Erythroblast (primary cell): ENCODE measurements at places on chromosomes 7 and 10.
A peak's percentile ranks its signal among the peaks of the same experiment; 100 is the strongest.

- DNase-seq, result no peak
Observed at GRCh38 chr10:120586471-120586872, 129.4 kb downstream of the PLPP4 start.

DNA sequence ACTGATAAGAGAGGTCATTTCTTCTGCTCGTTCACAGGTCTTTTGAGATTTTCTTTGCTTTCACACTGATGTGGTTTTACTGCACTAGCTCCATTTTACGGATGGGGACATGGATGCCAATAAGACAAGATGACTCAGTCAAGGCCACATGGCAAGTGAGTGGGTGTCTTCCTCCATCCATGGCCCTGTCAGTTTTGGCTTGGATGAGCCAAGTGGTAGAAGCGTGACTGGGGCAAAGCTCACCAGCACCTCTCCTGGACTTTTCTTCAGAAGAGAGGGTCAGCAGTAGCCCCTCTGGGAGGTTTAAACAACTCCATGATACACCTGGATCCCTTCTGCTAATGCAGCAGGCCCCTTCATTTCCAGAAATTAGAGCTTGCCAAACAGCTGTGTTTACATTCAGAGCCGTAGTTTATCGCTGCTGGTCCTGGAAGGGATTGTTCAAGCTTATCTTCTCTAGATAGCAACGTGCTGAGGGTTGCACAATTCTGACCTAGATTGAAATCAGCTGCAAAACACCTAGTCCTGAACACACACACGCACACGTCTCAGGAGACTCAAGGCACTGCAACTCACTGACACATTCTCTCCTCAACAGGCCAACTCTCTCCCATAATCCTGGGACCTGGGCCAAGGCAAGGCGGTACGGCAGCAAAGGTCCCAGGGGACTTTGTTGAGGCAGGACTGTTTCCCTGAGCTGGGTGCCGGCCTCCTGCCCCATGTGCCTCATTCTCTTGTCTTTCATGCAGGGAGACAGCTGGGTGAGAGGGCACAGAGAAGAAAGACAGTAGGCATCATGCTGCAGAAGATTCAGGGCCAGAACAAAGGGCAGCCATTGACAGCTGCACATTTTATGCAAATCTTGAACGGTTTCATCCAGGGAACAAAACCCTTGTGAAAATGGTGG is 14.2 kb upstream of the PDCD4 start:
- peak; percentile 73 for DNase-seq

DNA sequence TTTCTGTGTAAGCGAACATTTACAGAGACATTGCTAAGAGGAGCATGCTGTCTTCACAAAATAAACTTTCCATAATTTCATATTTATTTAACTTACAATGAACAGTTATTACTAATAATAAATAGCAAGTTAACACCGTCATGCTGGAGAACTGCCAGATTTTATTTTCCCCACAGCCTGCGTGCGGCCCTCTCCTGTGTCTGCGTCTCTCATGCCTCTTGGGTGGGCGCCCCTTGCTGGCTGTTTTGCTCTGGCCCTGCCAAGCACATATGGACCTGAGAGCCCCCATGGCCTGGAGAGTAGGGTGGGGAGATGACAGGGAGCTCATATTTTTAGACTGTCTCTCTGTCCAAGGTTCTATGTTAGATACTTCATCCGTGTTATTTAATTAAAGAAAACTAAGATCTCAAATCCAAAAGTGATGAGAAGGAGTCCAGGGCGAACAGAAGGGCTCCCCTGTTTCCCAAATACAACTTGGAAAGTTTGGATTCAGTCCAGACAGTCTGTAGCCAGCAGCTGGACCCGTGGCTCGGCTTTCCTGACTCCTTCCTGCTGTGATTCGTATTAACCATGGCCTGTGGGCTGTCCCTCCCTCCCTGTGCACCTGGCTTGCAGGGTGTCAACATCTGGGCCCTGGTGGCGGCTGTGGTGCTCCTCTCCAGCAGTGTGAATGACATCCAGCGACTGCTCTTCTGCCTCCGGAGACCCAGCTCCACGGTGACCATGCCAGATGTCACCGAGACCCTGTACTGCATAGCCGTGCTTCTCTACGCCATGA is 20.5 kb downstream of the FBH1 start:
- no peak for DNase-seq

- DNase-seq, result peak; percentile 55
Observed at GRCh38 chr10:14971867-14972448, 12.8 kb downstream of the MEIG1 start.

- DNase-seq, result no peak
Observed at GRCh38 chr10:31864834-31865518, 63.7 kb downstream of the ARHGAP12 start.

DNA sequence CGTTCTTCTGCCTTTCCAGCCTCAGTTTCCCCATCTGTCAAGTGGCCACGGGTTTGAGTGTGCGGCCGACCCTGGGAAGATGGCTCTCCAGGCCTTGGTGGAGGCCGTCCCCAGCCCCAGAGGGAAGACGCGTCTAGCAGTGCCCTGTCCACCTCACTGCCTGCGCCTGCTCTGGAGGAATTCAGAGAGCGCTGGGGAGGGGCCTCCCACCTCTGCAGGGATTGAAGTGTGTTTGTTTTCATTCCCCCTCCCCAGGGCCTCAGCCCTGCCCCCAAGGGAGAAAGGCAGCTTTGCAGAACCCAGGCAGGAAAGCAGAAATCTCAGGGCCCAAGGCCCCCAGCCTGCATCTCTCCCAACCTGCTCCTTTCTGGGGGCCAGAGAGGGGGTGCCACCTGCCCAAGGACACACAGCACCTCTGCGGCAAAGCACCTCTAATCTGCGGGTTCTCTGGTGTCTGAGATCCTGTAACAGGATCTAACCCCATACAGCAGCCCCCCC is 91.0 kb downstream of the MICALL2 start:
- DNase-seq, result no peak

DNA sequence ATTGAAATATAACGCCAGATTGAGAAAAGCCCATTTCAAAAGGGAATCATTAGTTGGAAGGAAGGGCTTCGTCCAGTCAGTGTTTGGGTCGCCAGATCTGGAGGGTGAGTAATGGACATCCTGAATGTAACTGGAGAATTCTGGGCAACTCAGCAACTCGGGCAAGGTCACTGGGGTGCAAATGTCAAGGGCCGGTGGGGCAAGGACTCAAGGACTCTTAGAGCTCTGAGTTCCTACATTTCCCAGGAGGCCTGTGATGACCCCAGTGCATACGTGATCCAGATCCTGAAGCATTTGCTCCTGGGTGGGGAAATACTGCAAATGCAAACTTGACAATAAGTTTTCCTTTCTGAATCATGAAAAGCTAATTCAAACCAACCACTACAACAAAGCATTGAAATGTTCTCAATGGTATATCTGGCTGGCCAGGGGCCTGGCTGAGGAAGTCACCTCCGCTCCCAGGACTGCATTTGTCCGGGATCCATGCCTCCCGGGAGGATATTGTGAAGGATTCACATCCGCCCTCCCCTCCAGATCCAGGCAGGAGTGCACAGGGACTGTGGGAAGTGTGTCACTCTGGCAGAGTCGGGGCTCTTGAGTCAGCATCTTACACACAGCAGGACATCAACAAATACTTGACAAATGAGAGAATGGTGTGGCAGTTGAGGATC is 164.0 kb downstream of the FANK1 start:
- no peak for DNase-seq

GRCh38 chr10:78025685-78026364 is 3.5 kb downstream of the POLR3A start:
- DNase-seq, result no peak

GRCh38 chr10:129116371-129116770 is 350.7 kb upstream of the MGMT start:
- no peak for DNase-seq

DNA sequence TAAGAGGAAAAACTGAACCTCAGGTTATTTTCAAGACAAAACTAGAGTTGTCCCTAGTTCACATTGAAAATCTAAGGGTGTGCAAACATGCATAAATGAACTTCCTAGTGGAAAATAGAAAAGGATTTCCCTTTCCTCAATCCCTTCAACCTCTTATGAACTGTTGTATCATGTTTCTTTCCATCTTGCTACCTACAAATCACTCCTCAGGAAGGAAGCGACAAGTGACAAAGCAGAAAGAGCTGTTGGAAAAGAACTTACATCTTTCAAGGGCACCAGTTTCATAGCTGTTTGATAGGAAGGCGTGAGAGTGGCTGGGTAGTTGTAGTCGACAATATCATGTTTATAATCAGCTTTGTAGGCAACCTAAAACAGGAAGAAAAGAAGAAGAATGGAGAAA is 23.9 kb downstream of the NRAP start:
- DNase-seq, result no peak

DNA sequence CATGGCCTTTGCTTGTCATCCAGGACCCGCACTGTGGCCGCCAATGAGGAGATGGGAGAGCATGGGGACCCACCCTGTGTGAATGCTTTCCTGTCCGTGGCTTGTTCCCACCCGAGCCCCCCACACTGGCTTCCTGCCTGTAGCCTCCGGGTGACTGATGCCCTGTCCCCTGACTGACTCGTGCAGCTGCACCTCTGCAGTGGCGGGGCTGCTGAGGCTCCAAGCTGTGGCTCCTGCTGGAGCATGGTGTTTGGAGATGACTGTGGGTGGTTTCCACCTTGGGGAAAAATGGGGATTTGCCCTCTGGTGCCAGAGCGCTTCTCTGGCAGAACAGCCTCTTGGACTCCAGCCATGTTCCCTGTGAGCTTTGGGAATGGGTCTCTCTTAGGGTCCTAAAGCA is 2.1 kb downstream of the CAMK1D start:
- DNase-seq, result no peak

- peak; percentile 77 for DNase-seq
Observed at GRCh38 chr7:120949393-120949911, 1.1 kb upstream of the ING3 start.

- DNase-seq, result peak; percentile 32
Observed at GRCh38 chr7:18610331-18610948, 114.9 kb downstream of the HDAC9 start.

DNA sequence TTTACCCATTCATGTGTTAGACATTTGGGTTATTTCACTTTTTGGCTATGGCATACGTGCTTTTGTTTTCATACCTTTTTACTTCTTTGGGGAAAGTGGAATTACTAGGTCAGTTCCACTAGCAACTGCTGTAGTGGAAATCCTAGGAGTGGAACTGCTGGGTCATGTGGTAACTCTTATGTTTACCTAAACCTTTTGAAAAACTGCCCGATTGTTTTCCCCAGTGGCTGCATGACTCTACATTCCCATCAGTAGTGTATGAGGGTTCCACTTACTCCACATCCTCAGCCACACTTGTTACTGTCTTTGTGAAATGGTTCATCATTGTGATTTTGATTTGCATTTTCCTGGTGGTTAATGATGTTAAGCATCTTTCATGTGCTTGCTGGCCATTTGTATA is 82.3 kb downstream of the TAX1BP1 start:
- DNase-seq, result no peak

DNA sequence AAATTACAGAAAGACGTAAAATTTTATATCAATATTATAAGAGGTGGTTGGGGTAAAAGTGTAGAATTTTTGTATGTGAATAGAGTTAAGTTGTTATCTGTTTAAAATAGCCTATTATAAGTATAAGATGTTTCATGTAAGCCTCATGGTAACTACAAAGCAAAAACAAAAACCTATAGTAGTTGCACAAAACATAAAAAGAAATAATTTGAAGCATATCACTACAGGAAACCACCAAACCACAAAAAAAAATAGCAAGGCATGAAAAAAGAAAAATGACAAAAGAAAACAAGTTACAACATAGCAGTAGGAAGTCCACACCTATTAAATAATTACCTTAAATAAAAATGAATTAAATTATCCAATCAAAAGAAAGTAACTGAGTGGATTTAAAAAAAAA is 12.4 kb upstream of the GSTK1 start:
- DNase-seq, result no peak

DNA sequence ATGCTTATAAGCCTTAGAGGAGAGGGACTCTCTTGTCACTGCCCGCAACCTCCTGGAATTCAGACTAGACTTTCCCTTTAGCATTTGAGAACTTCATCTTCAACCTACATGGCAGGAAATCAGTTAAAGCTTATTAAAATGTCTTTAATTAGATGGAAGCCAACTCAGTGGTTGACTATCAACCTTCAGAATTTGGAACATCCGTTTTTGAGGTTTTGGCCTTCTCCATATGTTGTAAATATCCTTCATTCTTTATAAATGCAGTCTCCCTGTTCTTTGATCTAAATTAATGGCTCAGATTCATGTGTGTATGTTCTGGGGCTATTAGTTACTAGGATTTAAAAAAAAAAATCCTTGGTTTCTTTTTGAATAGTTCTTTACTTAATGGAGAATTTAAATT is 85.0 kb downstream of the ANKRD61 start:
- no peak for DNase-seq

- DNase-seq, result no peak
Observed at GRCh38 chr7:5403442-5403841, 20.2 kb downstream of the TNRC18 start.

DNA sequence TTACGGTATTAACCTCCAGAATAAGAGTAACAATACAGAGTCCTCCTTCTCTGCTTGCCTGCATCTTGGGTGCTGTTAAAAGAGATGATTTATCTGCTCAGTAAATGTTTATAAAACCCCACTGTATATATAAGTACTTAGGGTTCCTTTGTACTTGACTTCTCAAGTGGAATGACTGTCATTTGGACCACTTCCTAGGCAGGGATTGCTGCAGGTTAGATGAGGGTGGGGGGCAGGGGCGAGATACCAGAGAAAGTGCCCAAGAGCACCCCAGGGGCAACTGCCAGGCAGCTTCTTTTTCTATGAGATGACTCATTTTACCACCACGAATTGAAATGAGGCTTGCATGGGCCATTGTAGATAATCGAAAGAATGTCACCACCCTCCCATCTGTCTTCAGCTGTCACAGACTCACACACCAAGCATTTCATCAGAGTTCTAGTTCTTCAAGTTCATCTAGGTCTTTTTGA is 421.9 kb upstream of the GALNT17 start:
- DNase-seq, result no peak

- DNase-seq, result no peak
Observed at GRCh38 chr7:70355198-70356020, 757.1 kb downstream of the AUTS2 start.

- DNase-seq, result peak; percentile 41
Observed at GRCh38 chr10:30384701-30385201, 35.7 kb upstream of the MTPAP start.

GRCh38 chr7:137453356-137453755 is 109.8 kb upstream of the PTN start:
- no peak for DNase-seq

DNA sequence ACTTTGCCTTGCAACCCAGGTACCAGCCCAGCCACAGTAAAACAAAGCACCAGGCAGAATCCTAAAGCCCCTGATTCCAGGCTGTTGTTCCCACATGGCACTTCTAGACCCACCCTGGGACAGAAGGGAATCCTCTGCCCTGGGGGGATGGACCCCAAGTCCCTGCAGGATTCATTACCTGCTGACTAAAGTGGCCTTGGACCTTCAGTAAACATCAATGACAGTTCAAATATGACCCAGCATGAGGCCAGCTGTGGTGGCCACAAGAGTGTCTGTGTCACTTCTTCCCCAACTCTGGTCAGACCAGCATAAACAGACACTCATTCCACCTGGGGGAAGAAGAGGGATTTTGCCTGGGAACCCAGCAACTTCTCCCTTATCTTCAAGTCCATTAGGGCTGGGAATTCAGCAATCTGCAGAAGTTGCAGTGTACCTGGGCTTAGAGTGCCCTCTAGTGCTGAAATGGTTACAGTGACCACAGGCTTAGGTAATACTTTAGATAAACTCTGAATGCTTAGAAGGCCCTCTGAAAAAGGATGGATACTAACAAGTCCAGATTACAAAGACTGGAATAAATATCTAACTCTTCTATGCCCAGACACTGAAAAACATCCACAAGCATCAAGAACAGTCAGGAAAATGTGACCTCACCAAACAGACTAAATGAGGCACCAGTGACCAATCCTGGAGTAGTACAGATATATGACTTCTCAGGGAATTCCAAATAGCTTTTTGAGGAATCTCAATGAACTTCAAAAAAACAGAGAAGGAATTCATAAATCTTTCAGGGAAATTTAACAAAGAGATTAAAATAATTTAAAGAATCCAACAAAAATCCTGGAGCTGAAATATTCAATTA is 108.5 kb upstream of the TMEM168 start:
- DNase-seq, result peak; percentile 68
